ENCODE measurements at places on chromosomes 7 and 10.

- DNase-seq, result no peak
Measured at GRCh38 chr10:69569396-69569934, 3.8 kb downstream of the NEUROG3 start.

- DNase-seq, result no peak
Measured at GRCh38 chr10:78959924-78960285, 108.9 kb upstream of the ZMIZ1 start.

- no peak for DNase-seq
Measured at GRCh38 chr10:65197935-65198334, 1676.7 kb downstream of the REEP3 start.

DNA sequence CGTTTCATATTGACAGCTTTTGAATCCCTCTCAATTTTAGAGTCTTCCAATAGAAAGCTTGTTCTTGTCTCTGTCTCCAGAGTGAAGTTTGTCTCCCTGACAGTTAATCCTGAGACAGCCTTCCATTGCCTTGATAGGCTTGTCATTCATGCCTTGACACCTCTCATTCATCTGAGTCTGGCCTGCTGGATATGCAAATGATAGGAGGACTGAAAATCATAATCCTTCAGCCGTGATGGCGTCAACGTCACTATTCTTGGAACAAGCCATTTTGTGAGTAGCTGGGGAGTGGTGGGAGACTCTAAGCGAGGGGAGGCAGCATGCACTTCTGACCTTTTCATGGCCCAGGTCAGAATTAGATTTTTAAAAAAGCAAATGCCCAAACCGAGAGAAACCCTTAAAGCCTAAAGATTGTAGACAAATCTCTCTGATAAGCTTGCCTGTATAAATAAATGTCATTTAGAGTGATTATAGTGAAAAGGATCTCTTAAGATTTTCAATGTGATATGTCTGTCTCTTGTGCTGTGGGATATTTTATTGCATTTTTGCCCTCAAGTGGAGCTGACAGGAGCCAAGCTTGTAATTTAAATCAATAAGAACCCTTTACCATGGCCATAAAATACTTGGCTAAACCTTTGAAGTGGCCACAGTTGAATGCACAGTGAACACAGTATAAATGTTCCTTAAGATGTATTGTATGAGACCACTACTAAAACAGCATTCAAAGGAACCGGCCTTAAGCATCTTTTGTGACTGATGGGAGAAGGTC is 148.8 kb downstream of the SNX10 start:
- no peak for DNase-seq

- DNase-seq, result no peak
Measured at GRCh38 chr7:68485253-68485917, 1112.9 kb upstream of the AUTS2 start.

DNA sequence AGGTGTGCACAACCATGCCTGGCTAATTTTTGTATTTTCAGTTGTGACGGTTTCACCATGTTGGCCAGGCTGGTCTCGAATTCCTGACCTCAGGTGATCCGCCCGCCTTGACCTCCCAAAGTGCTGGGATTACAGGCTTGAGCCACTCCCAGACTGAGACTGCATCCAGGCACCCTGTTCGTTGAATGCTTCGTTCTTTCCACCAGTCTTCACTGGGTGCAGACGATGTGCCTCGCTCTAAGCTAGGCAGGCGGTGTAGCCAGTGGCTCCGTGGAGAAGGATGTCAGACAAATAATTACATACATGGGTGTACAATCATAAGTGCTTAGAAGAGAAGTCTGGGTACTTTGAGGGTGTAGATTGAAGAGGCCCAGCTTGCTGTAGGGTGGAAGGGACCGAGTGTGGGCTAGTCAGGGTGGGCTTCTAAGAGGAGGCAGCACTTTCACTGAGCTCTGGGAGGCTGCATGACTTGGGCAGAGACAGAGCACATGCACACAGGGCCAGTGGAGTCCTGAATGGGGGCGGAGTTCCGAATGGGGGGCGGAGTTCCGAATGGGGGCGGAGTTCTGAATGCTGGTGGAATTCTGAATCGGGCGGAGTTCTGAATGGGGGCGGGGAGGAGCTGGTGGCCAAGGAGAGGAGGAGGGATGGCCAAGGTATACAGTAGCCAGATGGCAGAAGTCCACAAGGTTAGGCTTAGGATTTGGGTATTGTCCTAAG is 74.3 kb downstream of the COL26A1 start:
- no peak for DNase-seq

- no peak for DNase-seq
Measured at GRCh38 chr10:78808286-78808685, 260.5 kb upstream of the ZMIZ1 start.

- no peak for DNase-seq
Measured at GRCh38 chr10:102113956-102114857, 6.0 kb downstream of the LDB1 start.

DNA sequence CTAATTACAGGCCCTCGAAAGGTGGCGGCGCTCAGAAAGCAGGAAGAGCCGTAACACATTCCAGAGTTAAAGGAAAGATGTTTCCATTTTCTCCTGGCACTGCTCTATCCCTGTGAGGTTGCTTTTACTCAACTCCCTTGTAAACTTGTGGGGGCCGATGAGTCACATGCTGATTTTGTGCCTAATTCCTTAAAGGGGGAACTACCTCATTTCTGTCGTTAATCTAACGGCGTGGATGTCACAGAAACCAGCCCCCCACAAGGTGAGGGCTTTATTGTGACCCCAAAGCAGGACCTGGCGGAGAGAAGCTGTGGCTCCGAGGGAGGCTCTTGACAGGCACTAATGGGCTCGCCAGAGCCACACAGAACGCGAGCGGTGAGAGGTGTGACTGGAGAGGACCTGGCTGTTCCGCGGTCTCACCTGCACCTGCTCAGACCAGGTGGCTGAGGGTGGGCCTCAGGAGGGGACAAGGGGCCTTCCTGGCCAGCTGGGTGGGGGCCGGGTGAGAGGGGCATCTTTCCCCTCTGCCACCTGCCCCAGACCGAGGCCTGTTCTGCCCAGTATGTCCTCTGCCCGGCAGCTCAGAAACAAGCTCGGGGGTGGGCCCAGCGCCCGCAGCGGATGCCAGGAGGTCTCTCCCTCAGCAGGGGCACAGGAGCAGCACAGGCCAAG is 50.9 kb downstream of the CALML3 start:
- DNase-seq, result no peak

DNA sequence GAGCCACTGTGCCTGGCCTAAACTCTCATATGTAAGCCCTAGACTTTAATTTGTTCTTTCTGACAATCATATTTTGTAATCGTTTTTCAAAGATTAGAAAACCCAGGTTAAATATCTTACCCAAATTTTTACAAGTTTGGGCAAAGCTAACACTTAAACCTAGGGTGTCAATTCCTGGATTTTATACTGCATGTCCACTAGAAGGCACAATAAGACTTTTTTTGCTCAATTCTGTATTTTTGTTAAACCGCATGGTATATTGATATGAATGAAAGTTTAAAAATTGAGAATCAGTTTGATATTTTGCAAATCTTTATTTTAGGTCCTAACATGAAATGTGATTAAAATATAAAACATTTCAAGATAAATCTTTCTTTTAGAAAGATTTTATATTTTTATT is 29.3 kb downstream of the DYNC2I1 start:
- DNase-seq, result no peak

DNA sequence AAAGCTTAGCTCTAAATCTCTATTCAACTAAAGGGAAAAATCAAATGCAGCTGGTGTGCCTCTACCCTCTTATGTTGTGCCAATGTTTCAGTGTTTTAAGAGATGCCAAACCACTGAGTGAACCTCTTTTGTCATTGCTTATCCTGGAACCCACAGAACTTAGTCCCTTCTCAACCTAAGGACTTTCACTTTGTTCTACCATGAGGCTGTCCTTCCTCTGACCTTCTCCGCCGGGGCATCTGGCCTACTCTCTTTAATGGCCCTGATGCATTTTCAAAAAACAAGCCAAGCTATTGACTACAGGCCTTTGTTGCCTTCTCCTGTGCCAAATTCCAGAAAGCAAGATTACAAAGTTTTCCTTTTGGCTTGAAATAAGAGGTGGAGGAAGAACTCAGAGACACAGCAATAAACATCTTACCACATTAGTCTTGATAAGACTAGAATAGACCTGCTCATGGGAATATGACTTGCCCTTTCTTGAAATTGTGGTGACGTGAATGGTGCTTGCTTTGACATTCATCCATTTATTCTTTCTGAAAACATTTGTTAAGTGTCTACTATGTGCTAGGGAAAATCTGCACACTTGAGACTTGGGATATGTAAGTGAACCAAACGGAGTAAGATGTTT is 253.2 kb upstream of the SMIM30 start:
- no peak for DNase-seq

DNA sequence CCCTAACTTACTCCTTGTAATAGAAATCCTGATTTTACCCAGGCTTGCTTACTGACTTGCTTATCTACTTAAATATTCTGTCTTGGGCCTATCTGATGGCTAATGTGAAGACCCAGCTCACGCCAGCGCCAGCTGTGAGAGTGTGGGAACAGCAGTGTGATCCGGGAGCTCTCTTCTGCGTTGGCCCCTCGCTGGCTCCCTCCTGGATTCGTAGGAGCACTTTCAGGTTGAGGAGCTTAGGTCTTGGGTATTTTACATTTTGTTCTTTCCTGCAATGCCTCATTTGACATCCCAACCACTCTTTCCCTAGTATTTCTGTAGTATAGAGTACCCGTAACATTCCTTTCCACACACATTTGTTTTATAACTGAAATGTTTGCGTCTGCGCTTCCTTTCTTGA is 51.7 kb downstream of the CREM start:
- no peak for DNase-seq

DNA sequence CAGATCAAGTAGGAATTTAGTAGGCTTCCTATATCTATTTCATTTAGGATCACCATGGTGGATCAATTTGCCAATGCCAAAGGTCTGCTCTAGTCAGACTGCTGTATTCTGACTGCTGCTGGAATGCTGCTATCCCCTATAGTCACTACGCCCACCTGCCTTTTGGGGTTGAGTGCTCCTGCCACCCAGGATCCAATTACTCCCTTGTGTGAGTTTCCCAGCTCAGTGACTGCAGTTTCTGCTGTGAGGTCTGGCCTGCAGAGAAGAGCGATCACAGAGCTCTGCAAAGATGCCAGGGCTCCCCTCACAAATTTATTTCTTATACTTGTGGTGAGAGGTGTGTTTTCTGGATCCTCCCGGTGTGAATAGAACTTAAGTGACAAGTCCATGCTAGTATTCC is 88.1 kb upstream of the FOXI2 start:
- no peak for DNase-seq

DNA sequence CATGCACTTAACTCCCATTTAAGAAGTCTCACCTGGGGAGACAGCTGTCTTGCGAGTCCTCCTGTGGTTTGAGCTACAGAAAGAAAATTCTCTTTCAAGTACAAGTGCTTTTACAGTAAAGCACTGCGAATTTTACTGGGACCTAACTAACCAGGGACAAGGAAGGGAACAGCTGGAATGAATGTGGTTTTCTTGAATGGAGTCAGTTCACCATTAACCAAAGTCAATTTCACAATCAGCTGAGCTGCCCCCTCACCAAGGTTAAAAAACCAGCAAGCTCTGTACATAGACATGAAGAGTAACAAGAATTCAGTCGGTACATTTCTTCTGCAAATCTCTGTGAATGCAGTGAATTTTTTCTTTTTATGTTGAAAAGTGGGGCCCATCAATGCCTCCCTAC is 56.3 kb downstream of the GFRA1 start:
- no peak for DNase-seq

- DNase-seq, result no peak
Measured at GRCh38 chr10:59623133-59624121, 86.2 kb downstream of the SLC16A9 start.

DNA sequence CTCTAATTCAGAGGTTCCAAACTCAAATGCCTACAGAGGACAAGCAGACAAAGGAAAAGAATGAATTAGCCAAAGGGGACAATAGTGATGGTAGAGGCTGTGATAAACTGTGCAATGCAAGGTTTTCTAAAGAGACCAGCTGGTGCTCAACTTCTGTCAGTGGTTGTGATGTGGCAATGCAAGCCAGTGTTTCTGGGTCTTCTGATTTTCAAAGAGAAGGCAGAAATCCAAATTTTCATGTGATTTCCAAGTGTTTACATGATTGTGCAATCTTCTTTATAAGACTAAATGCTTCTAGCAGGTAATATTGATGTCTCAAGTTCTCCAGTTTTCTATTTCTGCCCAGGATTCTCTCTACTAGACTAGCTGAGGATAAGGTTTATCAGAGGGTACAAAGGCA is 135.9 kb downstream of the PCDH15 start:
- no peak for DNase-seq

GRCh38 chr7:148303295-148304082 is 287.1 kb upstream of the C7orf33 start:
- no peak for DNase-seq

DNA sequence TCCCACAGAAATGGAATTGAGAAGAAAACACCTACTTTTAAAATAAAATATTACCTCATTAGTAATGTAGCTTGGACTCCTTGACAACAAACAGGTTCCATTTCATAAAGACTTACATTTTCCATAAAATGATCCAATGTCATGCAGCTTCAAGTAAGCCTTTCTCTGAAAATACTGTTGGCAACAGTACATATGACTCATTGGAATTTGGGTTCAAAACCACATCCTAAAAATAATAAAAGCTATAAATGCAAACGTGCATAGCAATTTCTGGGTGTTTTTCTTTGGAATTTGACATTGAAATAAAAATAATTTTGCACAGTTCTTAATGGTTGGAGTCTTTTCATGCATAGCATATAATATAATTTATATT is 47.9 kb downstream of the FHIP2A start:
- no peak for DNase-seq

GRCh38 chr10:76080451-76080850 is 649.0 kb downstream of the LRMDA start:
- no peak for DNase-seq

GRCh38 chr7:101953248-101953819 is 135.9 kb downstream of the CUX1 start:
- no peak for DNase-seq

- DNase-seq, result no peak
Measured at GRCh38 chr7:92615861-92616260, 25.7 kb upstream of the FAM133B start.

- no peak for DNase-seq
Measured at GRCh38 chr7:104160375-104160774, 47.4 kb downstream of the ORC5 start.

DNA sequence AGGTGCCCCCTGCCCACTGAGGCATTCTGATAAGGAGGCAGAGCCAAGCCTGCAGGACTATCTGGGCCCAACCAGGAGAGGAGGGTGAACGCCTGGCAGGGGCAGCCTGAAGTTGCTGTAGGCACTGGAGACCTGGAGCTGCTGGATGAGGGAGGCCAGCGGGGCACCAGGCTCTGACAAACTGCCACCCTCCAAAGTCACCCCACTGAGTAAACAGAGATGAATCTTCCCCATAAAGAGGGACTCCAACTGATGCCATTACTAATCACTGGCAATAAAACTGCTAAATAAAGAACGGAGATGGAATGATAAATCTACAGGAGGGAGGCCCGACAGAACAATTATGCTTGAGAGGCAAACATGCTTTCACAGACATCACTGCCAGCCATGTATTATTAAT is 44.2 kb downstream of the DRGX start:
- DNase-seq, result no peak

DNA sequence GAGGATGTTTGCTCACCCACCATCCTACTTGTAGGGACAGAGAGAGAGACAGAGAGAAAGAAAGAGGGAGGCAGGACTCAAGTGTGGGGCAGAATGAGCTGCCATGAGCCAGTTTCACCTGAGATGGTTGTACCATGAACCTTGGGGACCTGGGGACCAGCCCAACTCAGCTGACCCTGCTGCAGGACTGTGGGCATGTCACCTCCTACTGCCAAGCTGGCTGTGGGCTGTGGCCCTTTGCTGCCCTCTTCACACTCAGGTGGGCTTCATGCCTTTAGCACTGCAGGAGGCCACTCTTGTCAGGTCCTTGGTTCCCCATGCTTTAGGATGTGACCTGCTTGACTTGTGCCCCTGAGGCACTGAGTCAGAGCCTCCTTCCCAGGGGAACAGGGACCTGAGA is 108.2 kb upstream of the PCBD1 start:
- DNase-seq, result no peak
